ENCODE measurements at places on chromosomes 11 and 22.

GRCh38 chr11:55652560-55652959, 4.4 kb downstream of the OR4S2 start:
- DNase-seq: no peak

- DNase-seq: no peak
Observed at GRCh38 chr22:35491908-35492380, 48.7 kb upstream of the RASD2 start.

- no peak for DNase-seq
Observed at GRCh38 chr11:120574876-120575275, 63.3 kb downstream of the GRIK4 start.

- DNase-seq: no peak
Observed at GRCh38 chr11:84922836-84923235, 704.3 kb downstream of the DLG2 start.

DNA sequence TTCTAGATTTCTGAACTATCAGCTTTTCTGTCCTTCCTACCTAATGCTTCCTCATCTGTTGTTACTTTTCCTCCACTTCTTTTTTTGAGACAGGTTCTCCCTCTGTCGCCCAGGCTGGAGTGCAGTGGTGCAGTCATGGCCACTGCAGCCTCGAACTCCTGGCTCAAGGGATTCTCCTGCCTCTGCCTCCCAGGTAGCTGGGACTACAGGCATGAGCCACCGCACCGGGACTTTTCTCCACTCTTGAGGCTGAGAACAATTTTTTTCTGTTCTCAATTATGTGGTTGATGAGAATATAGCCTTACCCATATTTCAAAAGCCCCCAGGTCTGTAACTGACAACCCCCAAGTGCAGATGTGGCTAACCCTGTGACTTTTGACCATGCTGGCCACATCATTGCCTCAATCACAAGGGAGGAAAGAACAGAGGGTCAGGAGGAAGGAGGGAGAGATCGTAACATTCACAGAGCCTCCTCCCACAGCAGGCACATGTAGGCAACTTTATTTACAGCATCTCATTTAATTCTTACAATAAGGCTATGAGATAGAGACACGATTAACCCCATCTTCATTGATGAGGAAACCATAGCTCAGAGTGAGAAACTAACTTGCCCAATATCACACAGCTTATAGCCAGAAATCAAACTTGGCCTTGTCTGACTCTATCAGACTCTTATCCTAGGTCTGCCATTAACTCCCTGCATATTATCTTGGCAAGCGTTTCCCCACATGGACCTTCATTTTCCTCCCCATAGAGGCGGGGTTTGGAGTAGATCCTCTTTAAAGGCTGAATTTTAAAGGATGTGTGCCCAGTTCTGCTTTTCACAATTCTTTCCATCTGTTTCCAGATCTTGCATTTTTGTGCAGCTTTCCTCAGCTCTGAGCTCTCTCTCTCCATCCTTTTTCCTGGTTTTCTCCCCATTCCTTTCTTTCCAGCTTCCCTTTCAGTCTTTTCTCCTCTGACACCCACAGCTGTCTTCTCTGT, 9.6 kb downstream of the POU2F3 start:
- no peak for DNase-seq

- no peak for DNase-seq
Observed at GRCh38 chr11:36086366-36086765, 142.5 kb downstream of the LDLRAD3 start.

DNA sequence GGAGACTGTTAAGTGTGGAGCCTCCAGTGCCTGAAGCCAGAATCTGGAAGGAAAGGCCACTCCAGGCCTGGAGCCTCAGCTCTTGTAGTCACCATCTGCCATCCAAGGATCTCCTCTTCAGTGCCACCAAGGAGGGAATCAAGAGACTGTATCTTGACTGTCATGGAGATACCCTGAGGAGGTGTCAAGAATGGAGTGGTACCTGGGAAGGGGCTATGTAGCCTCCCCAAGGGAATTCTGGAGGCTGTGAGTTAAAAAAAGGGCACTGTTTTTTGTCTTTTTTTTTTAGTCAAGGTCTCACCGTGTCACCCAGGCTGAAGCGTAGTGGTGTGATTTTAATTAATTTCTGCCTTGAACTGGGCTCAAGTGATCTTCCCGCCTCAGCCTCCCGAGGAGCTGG, 3.2 kb upstream of the C22orf15 start:
- DNase-seq: no peak

DNA sequence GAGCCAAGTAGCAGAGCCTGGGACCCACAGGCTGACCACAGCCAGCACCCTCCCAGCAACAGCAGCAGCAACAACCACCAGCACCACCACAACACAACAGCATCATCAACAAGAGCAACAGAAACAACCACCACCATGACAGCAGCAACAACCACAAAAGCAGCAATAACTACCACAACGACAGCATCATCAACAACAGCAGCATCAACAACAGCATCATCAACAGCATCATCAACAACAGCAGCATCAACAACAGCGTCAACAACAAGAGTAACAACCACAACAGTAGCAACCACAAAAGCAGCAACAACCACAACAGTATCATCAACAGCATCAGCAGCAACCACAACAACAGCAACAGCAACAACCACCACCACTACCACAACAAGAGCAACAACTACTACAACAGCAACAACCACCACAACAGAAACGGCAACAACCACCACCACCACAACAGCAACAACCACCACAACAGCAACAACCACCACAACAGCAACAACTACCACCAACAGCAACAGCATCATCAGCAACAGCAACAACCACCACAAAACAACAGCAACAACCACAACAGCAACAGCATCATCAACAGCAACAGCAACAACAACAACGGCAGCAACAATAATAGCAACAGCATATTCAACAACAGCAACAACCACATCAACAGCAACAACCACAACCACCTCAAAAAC, 22.1 kb upstream of the FGF3 start:
- DNase-seq: no peak

DNA sequence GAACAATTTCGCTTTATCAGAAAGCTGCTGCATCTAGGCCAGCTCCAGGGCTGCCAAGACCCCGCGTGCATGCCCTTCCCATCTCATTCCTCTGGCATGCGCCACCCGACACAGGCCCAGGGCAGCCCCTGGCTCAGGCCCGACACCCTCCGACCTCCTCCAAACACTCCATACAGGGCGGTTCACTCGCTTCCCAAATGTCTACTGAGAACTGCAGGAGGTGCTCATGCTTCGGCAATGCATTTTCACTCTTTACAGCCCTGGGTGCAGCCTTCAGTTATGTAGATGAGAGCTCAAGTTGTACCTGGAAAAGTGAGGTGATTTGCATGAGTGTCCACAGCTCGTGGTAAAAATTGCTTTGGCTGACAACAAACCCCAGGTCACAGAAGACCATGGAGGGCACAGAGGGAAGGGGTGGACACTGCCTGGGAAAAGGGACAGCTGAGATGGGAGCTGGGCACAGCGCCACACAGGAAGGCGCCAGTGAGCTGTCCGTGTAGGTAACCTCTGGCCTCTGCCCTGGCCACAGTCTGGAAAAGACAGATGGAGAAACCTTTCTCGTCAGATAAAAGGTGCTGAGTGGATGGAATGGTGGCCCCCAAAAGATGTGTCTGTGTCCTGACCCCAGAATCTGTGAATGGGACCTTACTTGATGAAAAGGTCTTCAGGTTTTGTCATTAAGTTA, 1351.9 kb downstream of the BRD1 start:
- DNase-seq: no peak

GRCh38 chr11:73348838-73349237, 27.4 kb upstream of the RELT start:
- no peak for DNase-seq

Data from fibroblast of villous mesenchyme (primary cell).